ENCODE measurements at places on chromosomes 1 and 21. TPM values are rescaled to one million over a fixed set of nuclear protein-coding genes. Genes with fewer than 3 reads are reported as not detected.

DNA sequence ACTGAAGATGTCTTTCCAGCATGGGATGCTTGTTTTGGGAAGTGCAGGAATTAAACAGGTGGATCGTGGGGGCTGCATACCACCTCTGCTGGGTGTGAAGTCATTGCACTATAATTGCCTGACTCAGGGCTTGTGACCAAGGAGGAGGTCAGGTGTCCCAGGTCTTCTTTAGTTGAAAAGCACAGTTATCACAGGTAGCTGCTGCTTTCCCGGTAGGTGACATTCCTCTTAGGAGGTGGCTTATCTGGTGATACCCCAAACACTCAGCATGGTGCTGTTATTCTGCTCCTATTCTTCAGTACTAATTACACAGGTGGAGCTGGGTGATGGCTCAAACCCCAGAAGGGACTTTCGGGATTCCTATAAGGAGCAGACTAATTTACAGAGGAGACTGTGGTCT is 320.3 kb upstream of the PLXNA2 start:
- no peak overlapping the region for H3K27ac ChIP-seq
- peaks cover 9% of the 10 kb centered on the region for H3K27me3 ChIP-seq
- no peaks in the 10 kb centered on the region for H3K4me1 ChIP-seq
- no peaks in the 10 kb centered on the region for H3K36me3 ChIP-seq
- DNase-seq, result no peak

DNA sequence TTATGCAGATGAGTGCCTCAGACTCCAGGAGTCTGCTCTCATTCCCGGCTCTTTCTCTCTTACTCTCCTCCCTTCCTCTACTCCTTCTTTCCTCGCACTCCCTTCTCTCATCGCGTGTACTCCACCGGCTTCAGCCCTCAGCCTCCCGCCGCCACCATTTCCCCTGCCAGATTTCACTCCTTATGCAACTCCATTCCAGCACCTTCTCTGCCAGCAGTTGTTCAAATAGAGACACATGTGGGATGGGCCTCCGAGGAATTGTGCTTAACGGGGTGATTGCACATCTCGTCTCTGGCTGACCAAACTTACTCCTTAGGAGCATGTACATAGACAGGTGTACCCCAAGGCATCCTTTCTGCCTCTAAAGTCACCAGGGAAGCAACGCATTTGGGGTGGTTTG is 2.1 kb downstream of the CNTN2 start:
- H3K27me3 ChIP-seq, result peaks cover 62% of the 10 kb centered on the region
- DNase-seq, result no peak
- no peak overlapping the region for H3K4me3 ChIP-seq
- no peaks in the 10 kb centered on the region for H3K4me1 ChIP-seq
- no peaks in the 10 kb centered on the region for H3K36me3 ChIP-seq

- no peaks in the 10 kb centered on the region for H3K4me1 ChIP-seq
- no peak overlapping the region for H3K27ac ChIP-seq
- no peaks in the 10 kb centered on the region for H3K36me3 ChIP-seq
- H3K4me3 ChIP-seq, result no peak overlapping the region
- DNase-seq, result no peak
Observed at GRCh38 chr1:94276988-94277434, 39.6 kb upstream of the ARHGAP29 start.

DNA sequence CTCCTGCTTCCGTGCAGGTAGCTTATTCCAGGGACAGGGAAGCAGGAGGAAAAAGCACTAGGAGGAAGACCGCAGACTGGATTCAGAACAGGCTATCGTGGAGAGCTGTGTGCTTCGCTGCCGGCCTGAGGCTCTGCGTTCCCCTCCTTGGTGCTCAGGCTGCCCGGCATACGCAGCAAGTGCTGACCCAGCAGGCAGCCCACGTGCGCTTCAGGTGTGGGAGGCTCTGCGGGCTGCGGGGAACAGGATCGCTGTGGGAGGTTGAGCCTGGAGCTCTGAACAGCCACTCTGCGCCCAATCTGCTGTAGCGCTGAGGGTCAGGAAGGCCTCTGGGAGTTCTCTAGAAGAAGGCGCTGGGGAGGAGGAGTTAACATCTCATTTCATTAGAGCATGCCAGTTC is 27.9 kb downstream of the DOP1B start:
- no peak overlapping the region for H3K27ac ChIP-seq
- H3K4me3 ChIP-seq, result no peak overlapping the region
- peaks cover 42% of the 10 kb centered on the region for H3K36me3 ChIP-seq

DNA sequence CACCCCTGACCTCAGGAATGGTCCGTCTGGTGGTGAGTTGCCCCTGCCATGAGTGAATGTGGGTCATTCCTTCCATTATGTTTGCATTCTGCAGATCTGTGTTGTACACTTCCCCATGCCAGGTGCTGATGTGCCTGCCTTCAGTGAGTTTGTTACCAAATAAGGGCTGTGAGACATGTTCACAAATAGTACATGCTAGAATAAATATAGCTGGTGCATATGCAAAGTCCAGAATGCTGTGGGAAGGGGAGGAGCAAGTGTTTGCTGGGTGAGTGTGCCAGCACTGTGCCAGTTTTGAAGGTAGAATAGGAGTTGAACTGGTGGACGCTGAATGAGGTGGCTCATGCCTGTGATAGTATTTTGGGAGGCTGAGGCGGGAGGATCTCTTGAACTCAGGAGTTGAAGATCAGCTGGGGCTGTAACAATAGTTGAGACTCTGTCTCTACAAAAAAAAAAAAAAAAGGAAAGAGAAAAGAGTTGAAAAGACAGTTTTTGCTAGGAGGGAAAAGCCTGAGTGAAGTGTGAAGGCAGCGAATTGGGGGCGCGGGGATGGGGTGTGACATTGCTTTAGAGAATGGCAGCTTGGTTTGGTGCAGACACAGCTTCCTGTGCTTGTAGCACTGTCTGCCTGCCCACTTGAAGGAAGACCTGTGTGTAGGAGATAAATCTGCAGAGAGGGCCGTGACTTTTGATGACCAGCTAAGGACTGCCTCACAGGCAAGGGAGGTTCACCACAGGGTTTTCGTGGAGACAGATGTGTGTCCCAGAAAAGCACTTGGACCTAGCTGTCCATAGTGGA is 61.1 kb downstream of the LGR6 start:
- no peaks in the 10 kb centered on the region for H3K4me1 ChIP-seq
- peaks cover 8% of the 10 kb centered on the region for H3K27me3 ChIP-seq
- H3K4me3 ChIP-seq, result no peak overlapping the region
- no peaks in the 10 kb centered on the region for H3K36me3 ChIP-seq
- H3K27ac ChIP-seq, result no peak overlapping the region

DNA sequence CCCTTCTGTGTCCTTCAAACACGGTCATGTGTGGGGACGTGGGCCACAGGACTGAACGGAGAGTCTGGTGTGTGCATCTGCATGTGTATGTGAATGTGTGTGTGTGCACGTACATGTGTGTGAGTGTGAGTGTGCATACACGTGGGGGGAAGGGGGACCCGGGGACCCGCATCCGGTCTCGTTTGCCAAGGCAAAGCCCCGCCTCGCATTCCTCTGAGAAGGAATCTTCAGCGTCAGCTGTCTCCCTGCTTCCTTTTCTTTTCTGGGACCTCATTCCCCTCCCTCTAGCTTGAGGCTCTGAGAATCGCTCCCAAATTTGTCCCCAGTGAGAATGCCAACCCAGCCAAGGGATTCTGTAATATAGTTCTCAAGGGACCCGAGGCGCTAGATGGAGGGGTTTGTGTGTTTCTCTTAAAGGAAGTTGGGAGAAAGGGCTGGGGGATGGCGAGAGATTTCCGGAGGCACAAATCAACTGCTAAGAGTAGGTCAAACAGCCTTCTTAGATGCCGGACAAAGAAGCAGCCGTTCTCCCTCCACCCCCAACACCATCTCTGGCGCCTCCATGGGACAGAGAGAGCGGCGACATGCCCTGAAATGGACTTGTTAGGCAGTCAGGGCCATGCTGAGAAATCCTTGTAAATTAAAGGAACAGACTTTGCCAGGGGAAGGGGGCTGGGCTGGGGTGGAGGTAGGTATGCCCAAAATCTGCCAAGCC is 6.6 kb downstream of the IFFO2 start:
- peak overlapping the region; percentile 82 for H3K4me3 ChIP-seq
- no peaks in the 10 kb centered on the region for H3K27me3 ChIP-seq
- H3K4me1 ChIP-seq, result peaks cover 95% of the 10 kb centered on the region

OR2T2 gene
- total RNA-seq, result 4.1 TPM

All from activated B cell treated with CpG ODN at 0.5 μM for 24 hours (primary cell).